Panc1 (cell line): ENCODE measurements at places on chromosomes 5 and 9. TPM values are rescaled to one million over a fixed set of nuclear protein-coding genes. Genes with fewer than 3 reads are reported as not detected.

Gene MRPL36
- 79.9 TPM for total RNA-seq

Gene ECM2
- total RNA-seq: not detected

Gene RGS7BP
- total RNA-seq: not detected

Gene JAKMIP2
- total RNA-seq: not detected

Gene SYNPO
- 82.8 TPM for total RNA-seq

DNA sequence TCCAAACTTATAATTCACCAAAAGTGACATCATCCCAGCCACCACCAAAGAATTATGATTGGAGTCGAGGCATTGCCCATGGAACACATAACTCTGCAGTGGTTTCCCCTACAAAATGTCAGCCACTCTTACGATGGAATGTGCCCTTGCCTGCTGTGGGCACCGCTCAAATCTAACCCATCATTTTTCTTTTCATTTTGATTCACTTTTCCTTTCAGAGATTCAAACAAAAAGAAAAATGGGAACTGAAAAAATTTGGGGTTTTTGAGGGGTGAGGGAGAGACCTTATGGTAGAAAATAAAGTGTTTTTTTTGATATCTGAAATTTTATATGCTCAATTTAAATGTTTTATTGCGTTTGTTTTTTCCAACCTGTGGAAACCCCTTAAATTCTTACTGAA lies 28.1 kb downstream of the SMARCA2 start:
- DNase-seq: no peak

GRCh38 chr5:135327429-135328127 lies 71.5 kb downstream of the MACROH2A1 start:
- DNase-seq: no peak

GRCh38 chr5:139903795-139904565 lies 108.4 kb downstream of the PSD2 start:
- DNase-seq: no peak

- no peak for DNase-seq
Observed at GRCh38 chr9:133394687-133395271, 18.6 kb downstream of the STKLD1 start.

DNA sequence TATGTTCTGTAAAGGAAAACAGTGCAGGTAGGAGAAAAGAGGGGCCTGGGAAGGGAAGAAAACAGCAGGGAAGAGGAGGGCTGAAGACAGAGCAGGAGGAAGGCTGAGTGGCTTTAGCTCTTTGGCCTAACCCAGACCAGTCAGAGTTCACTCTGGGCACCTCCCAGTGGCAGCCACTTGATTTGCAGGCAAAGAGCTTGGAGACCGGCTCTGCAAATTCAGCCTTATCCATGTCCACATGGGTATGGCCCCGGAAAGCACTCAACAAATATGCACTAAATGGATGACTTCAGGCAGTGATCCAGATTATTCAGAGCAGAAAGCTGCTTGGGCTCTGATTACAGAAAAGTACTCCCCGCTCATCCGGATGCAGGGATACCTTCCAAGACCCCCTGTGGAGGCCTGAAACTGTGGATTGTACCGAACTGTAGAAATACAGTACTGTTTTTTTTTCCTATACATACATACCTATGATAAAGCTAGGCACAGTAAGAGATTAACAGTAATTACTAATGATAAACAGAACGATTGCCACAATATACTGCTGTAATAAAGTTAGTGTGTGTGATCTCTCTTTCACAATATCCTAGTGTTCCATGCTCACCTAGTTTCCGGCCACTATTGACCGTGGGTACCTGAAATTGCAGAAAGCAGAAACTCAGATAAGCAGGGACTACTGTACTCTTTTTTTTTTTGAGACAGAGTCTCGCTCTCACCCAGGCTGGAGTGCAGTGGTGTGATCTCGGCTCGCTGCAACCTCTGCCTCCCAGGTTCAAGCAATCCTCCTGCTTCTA lies 4.6 kb upstream of the RNU6ATAC start:
- DNase-seq: no peak

DNA sequence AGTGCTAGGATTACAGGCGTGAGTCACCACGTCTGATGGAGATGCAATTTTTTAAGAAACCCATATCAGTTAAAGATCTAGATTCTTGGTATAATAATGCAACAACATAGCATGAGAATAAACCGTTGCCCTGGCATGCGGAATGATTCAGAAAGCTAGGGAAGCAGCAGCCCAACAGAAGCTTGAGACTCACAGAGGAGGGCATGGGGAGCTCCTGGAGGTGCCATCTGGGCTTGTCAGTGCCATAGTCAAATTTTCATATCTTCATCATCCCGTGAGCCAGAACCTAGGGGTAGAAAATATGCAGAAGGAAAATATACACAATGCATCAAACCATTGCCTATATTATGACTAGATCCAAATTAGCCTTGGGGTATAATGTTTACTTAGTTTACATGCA lies 118.7 kb upstream of the ADAMTS16 start:
- no peak for DNase-seq

- DNase-seq: no peak
Observed at GRCh38 chr5:85340790-85341189, 956.1 kb upstream of the EDIL3 start.

DNA sequence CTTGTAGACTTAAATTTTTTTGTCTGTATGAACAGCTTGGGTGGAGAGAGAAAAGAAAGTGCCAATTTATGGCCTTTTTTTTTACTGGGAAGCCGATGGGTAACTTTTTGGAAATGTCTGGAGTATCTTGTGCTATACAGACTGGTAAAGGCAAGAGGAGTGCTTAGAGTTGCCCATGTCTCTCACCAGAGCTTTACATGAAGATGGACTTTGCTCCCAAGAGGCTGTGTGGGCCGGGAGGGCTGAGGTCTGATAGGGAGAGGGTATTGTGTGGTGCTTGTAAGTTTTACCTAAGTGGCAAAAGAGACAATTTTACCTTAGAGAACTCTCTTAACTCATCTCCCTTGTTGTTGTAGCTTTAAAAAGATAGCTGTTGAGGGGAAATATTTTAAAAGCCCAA lies 203.2 kb downstream of the SEMA6A start:
- DNase-seq: no peak

GRCh38 chr5:149345892-149346222 lies 558 bp downstream of the GRPEL2 start:
- DNase-seq: no peak

DNA sequence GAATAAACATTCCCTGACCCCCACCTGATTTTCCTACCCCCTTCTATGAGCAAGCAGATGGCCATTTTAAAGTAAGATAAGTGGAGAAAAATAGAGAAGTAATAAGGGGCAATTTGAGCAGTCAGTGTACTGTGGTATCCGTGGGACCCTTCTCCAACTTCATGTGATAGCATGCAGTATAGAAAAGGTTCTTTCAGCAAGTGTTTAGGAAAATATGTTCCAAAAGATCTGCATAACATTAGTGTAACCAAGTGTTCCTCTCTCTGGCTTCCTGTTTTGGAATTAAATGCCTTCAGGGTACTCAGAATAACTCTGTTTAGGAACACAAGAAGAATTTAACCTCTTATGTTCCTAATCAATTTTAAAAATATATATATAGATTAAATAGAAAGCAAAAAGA lies 134.9 kb downstream of the ATG10 start:
- no peak for DNase-seq
